ENCODE measurements at places on chromosomes 7 and 10.

DNA sequence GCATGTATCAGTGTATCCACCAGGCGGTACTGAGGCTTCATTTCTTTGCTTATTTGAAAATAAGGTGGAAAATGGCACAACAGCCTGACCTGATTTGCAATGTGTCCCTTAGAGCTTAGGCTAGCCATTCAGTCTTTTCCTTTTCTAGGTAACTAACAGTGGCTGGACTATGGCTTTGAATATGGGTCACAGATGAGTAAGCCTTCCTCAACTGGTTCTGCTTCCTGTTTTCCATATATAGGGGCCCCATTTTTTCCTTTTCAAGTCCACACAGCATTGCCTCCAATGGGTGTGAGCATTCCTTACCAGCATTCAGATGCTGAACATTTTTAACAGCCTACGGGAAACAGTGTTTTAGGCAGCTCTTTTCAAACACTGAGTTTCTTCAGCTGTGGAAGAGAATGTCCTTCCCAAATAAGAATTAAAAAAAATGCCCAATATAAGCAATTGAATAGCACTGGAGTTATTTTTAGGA, 3.9 kb upstream of the ITGB1 start:
- H3K36me3 ChIP-seq, result peaks cover 12% of the 10 kb centered on the region
- no peak for DNase-seq
- H3K4me3 ChIP-seq, result no peak overlapping the region
- H3K4me1 ChIP-seq, result peaks cover 43% of the 10 kb centered on the region

DNA sequence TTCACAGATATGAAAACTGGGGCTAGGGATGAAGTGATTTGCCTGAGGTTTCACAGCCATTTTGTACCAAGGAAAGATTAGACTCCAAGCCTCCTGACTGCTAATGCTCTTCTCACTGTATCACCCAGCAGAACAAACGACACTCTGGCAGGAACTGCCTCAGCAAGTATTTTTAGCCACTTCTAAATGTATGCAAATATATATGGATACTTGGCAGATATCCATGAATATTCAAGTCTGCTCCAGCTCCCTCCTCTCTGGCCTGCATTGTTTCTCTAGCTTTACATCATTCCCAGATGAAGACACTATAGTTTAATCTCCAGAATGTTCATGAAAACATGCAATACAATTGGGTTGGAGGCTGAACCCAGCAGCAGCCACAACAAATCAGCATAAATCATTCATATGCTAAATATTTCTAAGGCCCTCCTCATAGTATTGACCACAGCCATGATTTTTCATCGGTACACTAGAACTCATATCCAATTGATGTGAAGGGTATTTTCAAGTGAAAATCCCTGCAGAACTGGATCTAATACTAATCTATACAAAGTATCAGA, 65.5 kb downstream of the HPSE2 start:
- H3K27me3 ChIP-seq, result no peaks in the 10 kb centered on the region
- no peak overlapping the region for H3K4me3 ChIP-seq
- no peak for DNase-seq
- H3K27ac ChIP-seq, result no peak overlapping the region
- H3K36me3 ChIP-seq, result no peaks in the 10 kb centered on the region
- no peaks in the 10 kb centered on the region for H3K4me1 ChIP-seq

- peaks cover 49% of the 10 kb centered on the region for H3K4me1 ChIP-seq
- no peak for DNase-seq
- H3K36me3 ChIP-seq, result no peaks in the 10 kb centered on the region
- peak overlapping the region; percentile 13 for H3K27ac ChIP-seq
- peaks cover 6% of the 10 kb centered on the region for H3K27me3 ChIP-seq
- H3K4me3 ChIP-seq, result no peak overlapping the region
Observed at GRCh38 chr10:132544744-132545658, 7.4 kb downstream of the INPP5A start.

DNA sequence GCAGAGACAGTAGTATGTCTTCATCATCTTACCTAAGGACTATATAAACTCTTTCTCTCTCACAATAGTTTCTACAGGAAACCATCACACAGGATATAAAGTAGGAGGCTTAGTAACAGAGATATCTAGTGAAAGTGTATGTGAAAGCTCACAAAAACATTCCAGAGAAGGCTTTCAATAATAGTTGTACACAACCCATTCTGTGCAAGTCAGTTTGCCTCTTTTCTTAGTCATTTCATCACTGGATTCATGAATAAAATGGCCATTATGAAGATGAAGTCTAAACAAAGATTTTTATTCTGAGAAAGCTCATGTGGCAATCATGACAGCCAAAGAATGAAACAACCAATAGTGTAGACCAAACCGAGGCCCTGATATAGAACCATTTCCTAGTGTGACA, 178.8 kb downstream of the GNAT3 start:
- peaks cover 4% of the 10 kb centered on the region for H3K27me3 ChIP-seq
- no peaks in the 10 kb centered on the region for H3K36me3 ChIP-seq
- H3K4me1 ChIP-seq, result peaks cover 12% of the 10 kb centered on the region
- no peak overlapping the region for H3K4me3 ChIP-seq

- peaks cover 4% of the 10 kb centered on the region for H3K4me1 ChIP-seq
- DNase-seq, result peak; percentile 17
- H3K4me3 ChIP-seq, result no peak overlapping the region
- no peak overlapping the region for H3K27ac ChIP-seq
- no peaks in the 10 kb centered on the region for H3K27me3 ChIP-seq
- H3K36me3 ChIP-seq, result no peaks in the 10 kb centered on the region
Observed at GRCh38 chr7:85554236-85555178, 367.7 kb upstream of the SEMA3D start.

GRCh38 chr10:116868722-116869121, 19.4 kb downstream of the ENO4 start:
- peaks cover 6% of the 10 kb centered on the region for H3K36me3 ChIP-seq
- H3K4me3 ChIP-seq, result no peak overlapping the region
- no peak overlapping the region for H3K27ac ChIP-seq
- DNase-seq, result no peak
- no peaks in the 10 kb centered on the region for H3K4me1 ChIP-seq

DNA sequence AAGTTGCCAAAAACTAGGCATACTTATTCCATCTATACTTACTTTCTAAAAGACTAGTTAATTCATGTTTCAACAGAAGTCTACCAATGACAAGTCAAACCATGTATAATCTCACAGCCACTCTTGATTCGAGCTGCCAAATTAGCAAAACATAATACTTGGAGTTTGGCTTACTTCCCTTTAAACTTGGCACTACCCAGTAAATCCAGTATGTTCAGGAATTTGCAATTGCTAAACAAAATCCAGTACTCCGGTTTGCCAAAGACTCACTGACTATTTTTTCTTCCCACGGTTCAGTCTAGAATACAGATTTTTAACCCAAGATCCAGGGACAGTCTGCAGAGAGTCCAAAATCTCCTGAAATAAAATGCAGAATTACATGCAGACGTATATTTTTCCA, 4.6 kb downstream of the OAT start:
- no peak for DNase-seq
- H3K36me3 ChIP-seq, result peaks cover 24% of the 10 kb centered on the region
- H3K4me1 ChIP-seq, result peaks cover 17% of the 10 kb centered on the region
- H3K27me3 ChIP-seq, result peaks cover 11% of the 10 kb centered on the region
- no peak overlapping the region for H3K4me3 ChIP-seq
- H3K27ac ChIP-seq, result no peak overlapping the region

GRCh38 chr7:158276414-158277218, 311.0 kb downstream of the PTPRN2 start:
- no peak overlapping the region for H3K4me3 ChIP-seq
- peaks cover 4% of the 10 kb centered on the region for H3K27me3 ChIP-seq
- H3K36me3 ChIP-seq, result no peaks in the 10 kb centered on the region
- H3K27ac ChIP-seq, result no peak overlapping the region

DNA sequence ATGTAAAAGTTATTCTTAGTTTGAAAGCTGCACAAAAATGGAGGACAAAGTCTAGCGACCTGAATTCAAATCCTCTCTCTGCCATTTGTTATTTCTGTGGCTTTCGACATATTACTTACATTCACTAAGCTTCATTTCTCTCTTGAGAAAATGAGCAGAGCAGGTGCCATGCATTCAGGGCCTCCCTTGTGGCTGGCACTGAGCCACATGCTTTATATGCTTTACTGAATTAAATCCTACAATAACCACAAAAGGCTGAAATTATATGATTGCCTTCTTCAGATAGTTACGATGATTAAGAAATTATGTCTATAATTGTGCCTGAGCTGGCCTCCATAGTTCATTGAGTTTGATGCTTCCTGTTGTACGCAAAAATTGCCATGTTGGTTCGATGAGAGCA, 98.7 kb downstream of the NPSR1 start:
- H3K27ac ChIP-seq, result no peak overlapping the region
- H3K27me3 ChIP-seq, result no peaks in the 10 kb centered on the region
- peaks cover 6% of the 10 kb centered on the region for H3K4me1 ChIP-seq
- DNase-seq, result no peak
- H3K36me3 ChIP-seq, result no peaks in the 10 kb centered on the region
- no peak overlapping the region for H3K4me3 ChIP-seq

DNA sequence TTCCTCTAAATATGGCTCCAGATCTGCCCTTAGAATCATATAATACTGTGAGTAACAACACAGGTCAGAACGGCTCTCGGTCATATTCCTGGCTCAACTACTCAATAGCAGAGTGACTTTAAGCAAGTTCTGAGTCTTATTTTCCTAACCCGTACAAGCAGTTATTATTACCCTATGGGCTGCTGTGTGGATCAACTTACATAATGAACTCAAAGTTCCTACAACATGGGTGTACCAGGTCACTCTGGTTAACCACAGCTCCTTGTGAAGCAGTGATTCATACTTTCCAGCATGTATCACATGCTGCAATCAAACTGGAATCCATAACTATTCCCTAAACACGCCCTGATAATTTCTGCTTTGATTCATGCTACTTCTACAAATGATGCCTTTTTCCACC, 107.3 kb downstream of the LRRN3 start:
- H3K36me3 ChIP-seq, result no peaks in the 10 kb centered on the region
- DNase-seq, result no peak
- no peaks in the 10 kb centered on the region for H3K4me1 ChIP-seq
- H3K4me3 ChIP-seq, result no peak overlapping the region
- no peaks in the 10 kb centered on the region for H3K27me3 ChIP-seq

DNA sequence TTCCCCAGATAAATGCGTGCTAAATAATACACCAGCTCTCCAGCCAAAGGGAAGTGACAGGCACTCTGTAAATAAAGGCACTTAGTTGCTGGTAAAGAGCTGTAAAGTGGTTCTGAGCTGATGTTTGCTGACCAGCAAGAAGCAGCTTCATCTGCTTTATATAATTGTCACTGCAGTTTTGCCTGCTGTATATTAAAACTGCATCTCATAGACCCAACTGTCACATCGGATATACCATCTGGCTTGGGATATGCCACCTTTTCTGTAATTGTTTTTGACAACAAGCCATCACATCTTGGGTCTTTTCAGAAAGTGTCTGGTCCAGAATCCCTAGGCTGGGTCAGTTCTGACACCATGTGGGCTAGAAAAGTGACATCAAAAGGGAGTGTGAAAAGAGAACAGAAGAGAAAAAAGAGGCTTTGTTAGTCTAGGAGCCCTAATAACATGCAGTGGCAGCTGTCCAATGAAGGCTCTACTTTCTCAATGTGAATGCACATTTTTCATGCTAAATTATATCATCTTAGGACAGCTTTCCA, 697.6 kb downstream of the KCNMA1 start:
- H3K4me1 ChIP-seq, result peaks cover 55% of the 10 kb centered on the region
- H3K27ac ChIP-seq, result no peak overlapping the region
- no peak for DNase-seq
- no peak overlapping the region for H3K4me3 ChIP-seq

DNA sequence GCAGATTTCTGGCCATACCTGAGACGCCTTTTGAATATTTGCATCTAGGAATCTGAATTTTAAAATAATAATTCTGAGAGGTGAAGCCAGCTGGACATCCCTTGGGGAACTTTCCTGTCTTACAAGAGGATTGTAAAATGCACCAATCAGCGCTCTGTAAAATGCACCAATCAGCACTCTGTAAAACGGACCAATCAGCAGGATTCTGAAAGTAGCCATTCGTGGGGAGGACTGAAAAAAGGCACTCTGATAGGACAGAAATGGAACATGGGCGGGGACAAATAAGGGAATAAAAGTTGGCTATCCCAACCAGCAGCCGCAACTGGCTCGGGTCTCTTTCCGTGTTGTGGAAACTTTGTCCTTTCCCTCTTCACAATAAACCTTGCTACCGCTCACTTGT, 9.9 kb downstream of the PPIF start:
- H3K4me3 ChIP-seq, result no peak overlapping the region
- no peak overlapping the region for H3K27ac ChIP-seq
- DNase-seq, result no peak
- peaks cover 56% of the 10 kb centered on the region for H3K36me3 ChIP-seq
- peaks cover 3% of the 10 kb centered on the region for H3K27me3 ChIP-seq
- H3K4me1 ChIP-seq, result no peaks in the 10 kb centered on the region

DNA sequence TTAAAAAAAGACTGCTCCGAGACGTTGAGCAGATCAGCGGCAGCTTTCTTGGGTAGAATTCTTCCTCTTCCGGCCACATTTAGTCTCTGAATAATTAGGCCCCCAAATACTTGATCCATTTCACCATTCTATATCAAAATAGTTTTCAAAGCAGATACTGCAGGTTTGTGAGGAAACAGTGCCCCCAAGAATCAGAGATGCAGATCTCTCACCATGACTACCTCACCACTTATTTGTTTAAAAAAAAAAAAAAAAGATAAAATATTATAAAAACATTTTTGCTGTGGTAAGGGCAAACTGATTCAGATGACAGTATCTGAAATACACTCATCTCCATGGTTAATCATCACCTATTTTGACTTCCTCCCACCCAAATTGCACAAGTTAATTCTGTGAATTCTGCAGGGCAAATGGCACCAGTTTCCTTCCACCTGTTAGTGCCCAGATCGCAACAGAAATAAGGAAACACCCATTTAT, 210.4 kb downstream of the FAM107B start:
- H3K27ac ChIP-seq, result no peak overlapping the region
- no peak for DNase-seq
